ENCODE measurements at places on chromosomes 12 and 14.

- no peak for DNase-seq
Observed at GRCh38 chr14:53615252-53615651, 341.4 kb downstream of the BMP4 start.

DNA sequence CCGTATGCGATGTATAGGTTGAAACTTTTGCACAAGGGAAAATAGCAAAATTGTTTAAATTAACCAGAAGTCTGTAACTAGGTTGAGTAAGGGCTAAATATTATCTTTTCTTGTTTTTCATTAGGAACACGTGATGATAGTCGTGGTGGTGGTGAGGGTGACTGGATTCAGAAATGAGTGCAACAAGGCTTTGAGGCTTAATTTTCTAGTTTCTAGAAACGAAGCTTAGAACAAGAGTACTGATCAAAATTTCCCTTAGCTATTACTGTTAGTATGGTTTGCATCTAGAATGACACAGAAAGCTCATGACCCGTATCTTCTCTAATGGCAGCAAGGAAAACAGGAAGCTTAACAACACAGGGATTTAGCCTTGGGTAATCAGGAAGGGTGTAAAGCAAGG is 7.0 kb downstream of the SLIRP start:
- DNase-seq, result no peak

DNA sequence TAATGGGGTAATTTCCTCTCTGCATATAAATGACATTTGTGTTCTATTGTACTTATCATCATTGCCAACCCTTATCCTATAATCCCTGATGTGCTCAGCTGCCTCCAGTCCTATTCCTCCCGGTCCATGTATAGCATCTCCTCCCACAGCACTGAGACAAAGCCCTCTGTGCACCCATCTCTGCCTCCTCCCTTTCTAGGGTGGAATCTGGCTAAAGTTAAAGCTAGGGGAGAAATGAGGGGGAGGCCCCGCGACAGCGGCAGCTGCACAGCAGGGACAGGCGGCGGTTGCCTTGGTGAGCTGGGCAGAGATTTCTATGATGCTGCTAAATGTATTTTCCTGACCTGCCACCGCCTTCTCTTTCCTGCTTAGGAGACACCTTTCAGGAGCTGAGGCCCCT is 12.8 kb upstream of the ZDHHC22 start:
- DNase-seq, result no peak

DNA sequence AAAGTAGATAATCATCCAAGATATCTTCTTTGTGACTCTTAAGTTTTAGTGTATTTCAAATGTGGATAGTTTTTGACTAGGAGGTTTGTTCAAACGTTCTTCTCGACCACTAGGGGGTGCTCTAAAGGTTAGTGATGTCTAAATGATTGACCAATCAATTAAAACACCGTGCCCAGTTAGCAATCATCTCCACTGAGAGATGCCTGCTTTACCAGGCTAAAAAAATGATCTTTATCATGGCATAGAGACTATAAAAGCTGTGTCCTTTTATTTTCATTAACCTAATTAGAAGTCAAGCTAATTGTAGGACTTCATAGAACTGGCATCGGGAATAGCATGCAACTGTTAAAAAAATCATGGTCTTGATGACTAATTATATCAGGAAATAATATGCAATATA is 153.9 kb downstream of the PRKCH start:
- DNase-seq, result no peak

- peak; percentile 46 for DNase-seq
Observed at GRCh38 chr12:47207340-47207717, 127.6 kb upstream of the AMIGO2 start.

DNA sequence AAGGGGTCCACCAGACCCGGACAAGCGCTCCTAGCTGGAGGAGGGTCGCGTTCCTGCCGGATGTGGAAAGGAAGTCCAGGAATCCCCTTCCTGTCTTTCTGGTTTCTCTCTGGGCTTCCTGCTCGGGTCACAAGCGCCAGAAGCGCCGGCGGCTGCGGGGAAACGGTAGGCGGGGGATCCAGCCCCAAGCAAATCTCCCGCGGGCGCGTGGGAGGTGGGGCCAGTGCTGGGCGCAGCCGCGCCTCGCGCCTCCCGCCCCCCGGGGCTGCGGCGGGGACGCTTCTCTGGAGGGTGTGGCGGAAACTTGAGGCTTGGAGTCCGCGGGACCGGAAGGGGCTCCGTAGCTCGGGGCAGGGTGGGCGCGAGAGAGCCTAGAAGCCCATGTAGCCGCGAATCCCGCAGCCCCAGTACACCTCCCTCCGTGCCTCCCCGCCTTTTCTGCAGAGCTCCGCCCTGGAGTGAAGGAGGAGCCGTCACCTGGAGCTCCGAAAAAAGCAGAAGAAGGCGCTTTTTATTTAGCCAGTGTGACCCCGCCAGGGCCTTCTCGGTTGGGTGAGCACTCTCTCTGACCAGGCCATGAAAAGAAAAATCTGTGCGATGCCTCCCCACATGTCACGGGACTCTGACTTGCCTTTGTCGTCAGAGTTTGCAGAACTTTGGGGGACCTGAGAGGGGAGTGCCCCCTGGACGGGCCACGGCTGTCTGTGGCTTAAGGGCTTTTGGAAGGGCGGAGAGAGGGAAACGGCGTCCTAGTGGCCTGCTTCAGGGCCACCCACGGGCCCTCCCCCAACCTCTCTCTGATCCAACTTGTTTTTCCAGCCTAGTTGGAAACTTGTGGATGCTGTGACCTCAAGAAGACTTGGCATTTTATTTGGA is 21.4 kb upstream of the CLEC2D start:
- DNase-seq, result peak; percentile 96

DNA sequence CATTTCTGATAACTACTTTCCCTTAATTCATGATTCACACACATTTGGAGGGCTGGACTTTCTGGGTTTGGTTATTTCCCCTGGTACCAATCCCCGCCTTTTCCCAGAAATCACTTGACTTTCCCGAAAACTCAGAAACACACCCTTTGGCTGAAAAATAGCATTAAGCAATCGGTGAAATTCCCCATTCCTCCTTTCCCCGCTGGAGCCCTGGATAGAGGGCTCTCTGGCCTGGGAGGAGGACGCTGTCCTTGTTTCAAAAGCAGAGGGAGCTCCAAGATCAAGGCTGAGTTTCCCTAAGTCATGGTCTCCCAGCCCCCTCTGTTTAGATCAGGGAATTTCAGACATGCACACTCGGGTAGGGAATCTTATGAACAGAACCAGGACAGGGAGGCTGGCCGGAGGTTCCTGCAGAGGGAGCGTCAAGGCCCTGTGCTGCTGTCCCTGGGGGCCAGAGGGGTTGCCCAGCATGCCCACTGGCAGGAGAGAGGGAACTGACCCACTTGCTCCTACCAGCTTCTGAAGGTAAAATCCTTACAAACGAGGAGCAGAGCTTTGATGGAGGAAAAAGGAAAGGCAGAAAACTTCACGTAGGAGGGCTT is at the start of gene C1S:
Gene C1S (plus strand): TSS at position 366 of the 602 bp plus-strand sequence. CDS start 1,195 bp downstream, outside the sequence.
- no peak for DNase-seq

GRCh38 chr12:129863938-129864337 is 39.9 kb downstream of the TMEM132D start:
- DNase-seq, result no peak

GRCh38 chr14:74879427-74880182 is 2.1 kb upstream of the DLST start:
- no peak for DNase-seq

- DNase-seq, result no peak
Observed at GRCh38 chr14:68471964-68472508, 320.8 kb downstream of the ZFP36L1 start.

DNA sequence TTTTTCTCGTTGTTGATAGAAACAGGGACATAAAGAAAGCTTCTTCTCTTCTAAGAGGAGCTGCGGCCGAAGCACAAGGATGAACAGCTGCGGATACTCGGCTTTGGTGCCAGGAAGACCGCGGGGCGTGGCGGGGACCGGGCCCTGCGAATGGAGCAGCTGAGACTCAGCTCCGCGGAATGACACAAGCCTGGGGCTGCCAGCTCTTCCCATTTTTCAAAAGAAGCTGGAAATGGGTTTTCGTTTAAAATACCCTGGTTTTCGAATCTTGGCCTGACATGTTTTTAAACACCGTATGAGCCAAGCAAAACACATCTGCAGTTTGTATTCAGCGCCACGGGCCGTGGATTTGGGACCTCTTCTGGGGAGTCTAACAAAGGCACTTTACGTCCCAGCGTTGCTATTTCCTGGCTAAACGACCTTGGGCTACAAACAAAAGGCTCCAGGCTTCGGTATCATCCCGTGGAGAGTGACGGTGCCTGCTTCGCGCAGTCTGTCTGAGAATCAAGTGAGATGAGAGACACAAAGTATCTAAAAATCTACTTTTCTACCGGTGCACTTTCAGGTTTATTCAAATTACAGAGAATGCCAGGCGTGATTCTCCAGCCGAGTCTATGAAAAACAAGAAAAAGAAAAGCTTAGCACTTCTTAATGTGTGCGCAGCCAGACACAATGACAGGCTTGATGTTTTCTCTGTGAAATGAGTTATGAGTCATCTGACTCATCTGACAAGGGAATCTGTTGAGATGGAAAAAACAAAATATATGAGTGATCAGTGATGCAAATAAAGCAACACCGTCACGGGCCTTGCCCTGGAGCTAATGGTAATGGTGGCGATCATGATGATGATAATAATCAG is 114.0 kb upstream of the TMEM132D start:
- no peak for DNase-seq

GRCh38 chr12:67818459-67818903 is 169.9 kb downstream of the DYRK2 start:
- DNase-seq, result no peak

DNA sequence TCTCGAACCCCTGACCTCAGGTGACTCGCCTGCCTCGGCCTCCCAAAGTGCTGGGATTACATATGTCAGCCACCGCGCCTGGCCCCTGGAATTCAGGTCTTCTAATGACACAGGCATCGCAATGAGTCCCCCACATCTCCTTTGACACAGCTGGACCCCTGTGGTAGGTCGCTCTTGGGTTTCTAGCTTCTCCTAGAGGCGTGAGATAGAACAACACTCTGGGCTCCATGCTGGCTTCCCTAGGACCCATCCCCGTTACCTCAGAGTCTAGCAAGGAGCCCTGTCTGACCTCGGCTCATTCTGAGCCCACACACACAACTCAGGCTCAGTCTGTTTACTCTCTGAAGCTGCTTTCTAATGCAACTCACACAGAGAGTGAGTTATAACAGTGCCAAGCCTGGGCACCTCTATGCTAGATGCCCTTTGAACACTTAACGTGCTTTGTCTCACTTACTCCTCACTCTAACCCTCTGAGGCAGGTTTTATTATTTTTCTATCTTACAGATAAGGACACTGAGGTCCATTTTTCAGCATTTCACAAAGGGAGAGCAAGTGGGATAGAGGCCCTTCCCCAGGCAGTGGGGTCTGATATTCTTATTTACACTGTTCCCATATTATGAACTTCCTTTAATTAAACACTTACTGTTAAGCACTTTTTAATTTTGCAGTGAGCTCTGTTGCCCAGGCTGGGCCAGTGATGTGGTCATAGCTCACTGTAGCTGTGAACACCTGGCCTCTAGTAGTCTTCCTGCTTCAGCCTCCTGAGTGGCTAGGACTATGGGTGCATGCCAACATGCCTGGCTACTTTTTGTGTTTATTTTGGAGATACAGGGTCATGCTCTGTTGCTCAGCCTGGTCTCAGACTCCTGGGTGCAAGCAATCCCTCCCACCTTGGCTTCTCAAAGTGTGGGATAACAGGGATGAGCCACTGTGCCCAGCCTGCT is 40.6 kb upstream of the RBM19 start:
- no peak for DNase-seq

- DNase-seq, result no peak
Observed at GRCh38 chr14:105332350-105332874, 17.9 kb downstream of the PACS2 start.

DNA sequence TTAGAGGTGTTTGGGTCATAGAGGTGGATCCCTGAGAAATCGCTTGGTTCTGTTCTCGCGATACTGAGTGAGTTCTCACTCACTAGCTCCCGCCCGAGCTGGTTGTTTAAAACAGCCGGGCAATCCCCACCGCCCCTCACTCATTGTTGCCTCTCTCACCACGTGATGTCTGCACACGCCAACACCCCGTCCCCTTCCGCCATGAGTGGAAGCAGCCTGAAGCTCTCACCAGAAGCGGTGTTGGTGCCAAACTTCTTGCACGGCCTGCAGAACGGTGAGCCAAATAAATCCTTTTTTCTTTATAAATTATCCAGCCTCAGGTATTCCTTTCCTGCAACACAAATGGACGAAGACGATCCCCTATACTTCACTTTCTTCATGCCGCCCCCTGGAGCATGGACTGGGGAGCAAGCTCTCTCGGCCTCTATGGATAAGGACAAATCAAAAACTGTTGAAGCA is 45.4 kb upstream of the CCND2 start:
- no peak for DNase-seq

GRCh38 chr14:94890785-94891184 is 120.9 kb upstream of the GSC start:
- DNase-seq, result no peak

GRCh38 chr14:82447586-82447985 is 913.9 kb upstream of the SEL1L start:
- no peak for DNase-seq

GRCh38 chr12:65823513-65824375 is 539 bp upstream of the HMGA2 start:
- no peak for DNase-seq

- no peak for DNase-seq
Observed at GRCh38 chr12:115017346-115017745, 333.4 kb upstream of the TBX3 start.

- DNase-seq, result no peak
Observed at GRCh38 chr12:2288471-2288870, 235.7 kb downstream of the CACNA1C start.

DNA sequence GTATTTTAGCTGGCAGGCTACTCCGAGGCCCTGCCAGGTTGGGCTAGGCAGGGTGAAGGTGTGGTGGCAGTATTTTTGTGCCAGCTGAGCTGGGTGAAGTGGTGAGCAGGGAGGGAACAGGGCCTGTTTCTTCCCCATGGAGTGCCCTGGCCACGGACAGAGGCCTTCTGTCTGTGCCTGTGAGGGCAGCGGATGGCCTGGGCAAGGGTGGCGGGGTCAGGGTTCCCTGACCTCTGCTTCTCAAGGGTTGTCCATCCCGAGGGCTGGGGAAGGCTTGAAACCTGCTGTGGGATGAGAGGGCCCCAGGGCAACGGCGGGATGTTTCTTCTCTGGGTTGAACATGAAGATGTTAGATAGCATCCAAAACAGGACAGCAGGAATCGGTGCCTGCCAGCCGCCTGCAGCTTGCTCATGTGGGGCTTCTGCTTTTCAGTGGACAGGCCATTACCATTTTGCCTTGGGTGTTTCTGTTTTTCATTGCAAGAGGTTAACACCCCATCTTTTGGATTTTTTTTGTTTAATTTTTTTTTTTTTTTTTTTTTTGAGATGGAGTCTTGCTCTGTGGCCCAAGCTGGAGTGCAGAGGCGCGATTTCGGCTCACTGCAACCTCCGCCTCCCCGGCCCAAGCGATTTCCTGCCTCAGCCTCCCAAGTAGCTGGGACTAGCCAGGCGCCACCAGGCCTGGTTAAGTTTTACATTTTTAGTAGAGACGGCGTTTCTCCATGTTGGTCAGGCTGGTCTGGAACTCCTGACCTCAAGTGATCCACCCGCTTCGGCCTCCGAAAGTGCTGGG is 3.3 kb downstream of the MTA1 start:
- DNase-seq, result no peak

GRCh38 chr12:6787309-6787708 is 2.0 kb upstream of the CD4 start:
- DNase-seq, result no peak

GRCh38 chr14:59454139-59454538 is 11.0 kb downstream of the GPR135 start:
- DNase-seq, result no peak

- no peak for DNase-seq
Observed at GRCh38 chr14:53701108-53701875, 255.3 kb downstream of the BMP4 start.

GRCh38 chr12:6091786-6092566 is 32.5 kb downstream of the VWF start:
- DNase-seq, result no peak

GRCh38 chr12:119177724-119178380 is 879 bp upstream of the HSPB8 start:
- no peak for DNase-seq

Measured in T-helper 2 cell treated with Interferon-gamma antibody and Interleukin-4, amounts not matched to agents 5 μg/mL and 100 μg/mL, for 36 hours (primary cell).